CD4-positive, alpha-beta T cell treated with Interleukin-17A for 4 hours (primary cell): ENCODE measurements at places on chromosomes 5 and 9.

- no peak for DNase-seq
Measured at GRCh38 chr5:96384353-96384752, 48.7 kb downstream of the PCSK1 start.

DNA sequence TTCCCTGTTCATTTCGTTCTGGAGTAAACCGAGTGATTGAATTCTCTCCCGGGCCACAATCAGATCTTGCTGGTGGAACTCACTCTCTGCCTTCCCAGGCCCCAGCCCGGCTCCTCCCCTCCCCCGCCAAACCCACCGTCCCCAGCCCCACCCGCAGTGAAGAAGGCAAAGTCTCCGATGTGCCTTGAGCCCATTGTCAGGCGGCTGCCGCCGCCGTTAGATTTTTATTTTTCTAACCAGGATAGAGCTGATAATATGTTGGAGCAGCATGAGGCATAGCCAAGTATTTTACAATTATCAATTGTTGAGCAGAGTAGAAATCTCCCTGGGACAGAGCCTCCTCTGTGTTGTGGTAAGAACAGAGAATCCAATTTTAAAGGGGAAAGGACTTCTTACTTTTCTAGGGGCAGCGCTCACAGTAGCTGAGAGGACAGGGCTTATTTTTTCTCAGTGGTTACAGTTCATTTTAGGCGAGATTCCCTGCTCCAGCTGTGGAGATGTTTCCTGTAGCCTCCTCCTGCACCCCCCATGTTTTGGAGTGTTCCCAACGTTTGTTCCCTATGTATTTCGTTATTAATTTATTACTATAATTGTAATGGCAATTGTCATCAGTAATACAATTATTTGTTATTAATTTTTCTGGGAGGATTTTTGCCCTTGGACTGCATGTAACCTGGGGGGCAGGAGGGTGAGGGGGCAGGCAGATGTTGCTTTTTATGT lies 1.3 kb downstream of the PSAT1 start:
- no peak for DNase-seq

GRCh38 chr9:130138171-130138653 lies 34.0 kb upstream of the NCS1 start:
- peak; percentile 30 for DNase-seq

DNA sequence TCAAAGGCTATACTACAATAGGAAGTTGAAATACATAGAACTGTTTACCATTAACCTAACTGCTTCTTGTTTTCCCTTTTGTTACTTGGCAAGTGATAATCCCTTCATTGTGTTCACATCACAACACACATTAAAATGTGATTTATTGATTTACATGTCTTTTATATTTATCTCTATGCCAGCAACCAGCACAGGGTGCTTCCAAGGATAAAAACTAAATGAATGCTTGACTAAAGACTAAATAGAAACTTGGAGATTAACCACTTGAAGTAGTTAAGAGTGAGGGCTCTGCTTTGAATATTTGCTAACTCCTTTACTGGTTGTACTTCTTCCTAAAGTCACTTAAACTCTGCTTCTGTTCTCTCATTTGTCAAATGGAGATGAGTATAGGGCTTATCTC lies 1730.6 kb downstream of the EFNA5 start:
- no peak for DNase-seq

DNA sequence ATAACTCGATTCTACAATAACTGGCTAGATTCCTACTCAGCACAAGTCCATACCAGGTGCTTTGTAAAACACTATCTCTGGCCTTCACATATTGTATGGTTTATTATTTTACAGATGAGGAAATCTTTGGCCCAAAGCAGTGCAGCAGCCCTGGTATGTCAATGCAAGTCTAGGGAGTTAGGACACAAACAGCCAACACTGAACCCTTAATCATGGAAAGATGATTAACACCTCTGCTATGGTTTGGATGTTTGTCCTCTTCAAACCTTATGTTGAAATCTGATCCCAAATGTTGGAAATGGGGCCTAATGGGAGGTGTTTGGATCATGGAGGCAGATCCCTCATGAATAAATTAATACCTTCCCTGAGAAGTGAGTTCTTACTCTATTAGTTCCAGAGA lies 76.6 kb downstream of the MAPKAP1 start:
- no peak for DNase-seq

DNA sequence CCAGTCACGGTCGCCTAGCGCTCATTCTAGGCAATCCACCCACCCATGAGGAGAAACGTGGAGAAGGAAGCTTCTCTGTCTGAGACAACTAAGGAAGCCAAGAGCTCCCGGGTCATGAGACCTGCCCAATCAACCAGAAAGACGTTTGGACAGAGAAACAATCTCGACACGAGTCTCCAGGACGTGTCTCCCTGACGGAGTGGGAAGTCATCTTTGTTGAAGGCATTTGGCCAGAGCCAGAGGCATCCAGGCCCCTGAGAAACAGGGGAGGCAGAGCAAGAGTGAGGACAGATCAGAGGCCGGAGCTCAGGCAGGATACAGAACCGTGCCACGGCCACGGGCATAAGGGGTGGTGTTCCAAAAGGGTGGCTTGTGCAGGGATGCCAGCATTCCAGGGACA lies 479.0 kb downstream of the SPATA31A7 start:
- no peak for DNase-seq

DNA sequence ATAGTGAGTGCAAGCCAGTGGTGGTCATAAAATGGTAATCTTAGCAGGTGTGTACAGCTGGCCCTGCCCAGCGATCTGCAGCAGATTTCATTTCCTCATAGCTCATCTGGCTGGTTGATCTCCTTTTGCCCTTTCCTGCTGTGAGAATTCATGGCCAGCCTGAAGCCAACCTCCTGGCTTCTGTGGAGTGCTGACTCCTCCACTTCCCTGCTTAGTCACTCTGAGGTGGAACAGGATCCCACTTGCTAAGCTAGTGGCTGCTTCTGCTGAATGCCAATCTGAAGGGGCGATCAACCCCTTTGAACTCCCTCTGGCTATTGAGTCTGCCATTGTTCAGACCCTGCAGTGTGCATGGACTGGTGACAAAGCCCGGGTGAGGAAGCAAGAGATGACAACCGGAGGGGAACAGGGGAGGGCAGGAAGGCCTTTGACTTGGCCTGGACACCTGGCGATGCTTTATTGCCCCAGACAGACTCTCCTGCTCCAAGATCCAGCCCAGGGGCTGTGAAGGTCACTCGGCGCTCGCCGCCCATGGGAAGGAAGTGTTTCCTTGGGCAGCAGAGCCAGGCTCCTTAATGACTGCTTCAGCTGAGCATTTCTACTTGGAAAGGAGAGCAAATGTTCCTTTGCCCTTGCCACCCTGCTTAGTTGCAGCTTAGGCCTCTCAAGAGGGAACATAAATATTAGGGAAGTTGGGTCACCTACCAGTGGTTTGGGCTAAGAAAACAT lies 341.1 kb downstream of the ZSWIM6 start:
- no peak for DNase-seq

DNA sequence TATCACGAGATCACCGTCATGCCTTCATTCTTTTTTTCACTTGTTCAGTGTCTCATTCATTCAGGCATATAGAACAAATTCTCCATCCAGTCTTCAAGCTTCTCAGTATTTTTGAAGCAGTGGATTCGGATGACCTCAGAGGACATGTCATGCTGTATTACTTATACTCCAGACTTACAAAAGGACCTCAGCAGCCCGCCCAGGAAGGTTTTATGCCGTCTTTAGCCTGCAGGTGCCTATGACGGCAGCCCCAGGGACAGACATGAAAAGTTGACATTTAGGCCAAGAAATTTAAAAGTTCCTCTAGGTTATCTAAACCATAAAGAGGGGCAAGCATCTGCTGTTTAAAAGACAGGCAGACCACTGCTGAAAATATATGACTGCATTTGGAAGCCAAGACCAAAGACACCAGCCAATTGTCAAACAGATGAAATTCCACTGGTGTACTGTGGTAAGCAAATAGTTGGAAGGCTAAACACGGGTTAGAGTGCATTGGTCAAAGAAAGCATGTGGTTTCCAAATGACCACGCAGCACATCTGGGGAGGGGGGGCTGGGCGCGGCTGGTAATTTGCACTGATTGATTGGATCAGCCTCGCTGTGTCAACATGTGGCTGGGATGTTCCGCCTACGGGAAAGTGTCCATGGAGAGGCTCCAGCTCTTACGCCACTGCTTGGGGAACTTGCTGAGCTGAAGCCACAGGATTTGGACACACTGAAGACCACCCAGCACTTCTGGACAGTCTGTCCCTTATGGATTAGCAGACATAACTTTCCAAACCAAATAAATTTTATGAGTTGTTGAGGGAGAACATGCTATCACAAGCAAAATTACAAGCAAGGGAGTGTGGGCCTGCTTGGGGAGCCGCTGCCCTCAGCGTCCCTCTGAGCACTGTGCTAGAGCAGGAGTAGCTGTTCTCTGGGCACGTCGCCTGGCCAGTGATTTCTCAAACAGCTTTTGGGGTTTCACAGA lies 173.6 kb downstream of the FANCC start:
- DNase-seq, result no peak

GRCh38 chr5:37886242-37886905 lies 46.5 kb upstream of the GDNF start:
- no peak for DNase-seq

DNA sequence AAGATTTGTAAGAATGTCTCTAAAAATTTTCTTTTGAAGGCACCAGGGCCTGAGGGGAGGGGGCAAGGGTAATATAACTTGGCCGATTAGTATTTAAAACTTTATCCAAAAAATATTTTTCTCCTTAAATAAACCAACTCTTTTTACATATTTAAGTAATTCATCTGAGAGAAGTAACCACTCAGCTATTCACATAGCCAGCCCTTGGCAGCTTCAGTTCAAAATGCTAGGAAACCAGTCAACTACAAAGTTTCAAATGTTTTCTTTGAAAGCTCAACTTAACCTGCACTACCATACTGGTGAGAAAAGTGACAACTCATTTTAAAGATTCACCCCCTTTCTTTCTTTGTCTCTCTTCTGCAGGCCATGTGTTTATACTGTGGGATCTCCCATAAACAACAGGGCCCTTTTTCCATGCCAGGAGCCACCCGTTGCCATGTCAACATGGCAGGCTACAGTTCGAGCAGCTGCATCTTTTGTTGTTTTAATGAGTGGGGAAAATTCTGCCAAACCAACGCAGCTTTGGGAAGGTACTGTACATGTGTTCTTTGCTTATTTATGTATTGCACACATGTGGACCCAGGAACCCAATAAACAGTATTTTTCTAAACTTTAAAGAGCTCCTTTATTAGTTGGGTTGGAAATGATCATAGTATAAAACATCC lies 46.3 kb downstream of the AOPEP start:
- no peak for DNase-seq

DNA sequence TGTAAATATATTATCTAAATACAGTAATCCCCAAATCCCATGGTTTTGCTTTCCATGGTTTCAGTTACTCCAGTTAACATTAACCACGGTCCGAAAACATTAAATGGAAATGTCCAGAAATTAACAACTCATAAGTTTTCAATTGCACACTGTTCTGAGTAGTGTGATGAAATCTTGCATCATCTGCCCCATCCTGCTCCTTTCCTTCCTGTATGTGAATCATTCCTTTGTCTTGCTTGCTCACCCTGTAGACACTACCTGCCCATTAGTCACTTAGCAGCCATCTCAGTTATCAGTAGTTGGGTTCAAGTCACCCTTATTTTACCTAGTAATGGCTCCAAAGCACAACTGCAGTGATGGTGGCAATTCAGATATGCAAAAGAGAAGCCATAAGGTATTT lies 1568.5 kb upstream of the WWC1 start:
- no peak for DNase-seq

GRCh38 chr5:137932800-137933199 lies 43.5 kb downstream of the PKD2L2 start:
- DNase-seq, result no peak

DNA sequence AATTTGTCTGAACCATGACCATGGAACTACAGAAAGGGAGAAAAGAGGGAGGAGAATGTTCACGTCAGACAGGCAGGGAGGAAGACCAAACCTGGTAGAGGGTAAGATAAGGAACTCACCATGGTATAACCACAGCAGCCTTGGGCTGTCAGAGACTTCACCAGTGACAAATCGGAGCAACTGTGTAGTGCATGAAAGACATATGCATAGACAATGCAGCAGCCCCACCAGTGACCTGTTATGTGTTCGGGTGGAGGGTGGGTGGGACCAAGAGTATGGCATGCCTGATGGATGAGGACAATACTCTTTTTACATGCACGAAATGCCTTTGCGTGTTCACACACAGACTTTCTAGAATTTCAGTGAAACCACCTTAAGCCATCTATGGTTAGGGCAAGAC lies 221.8 kb upstream of the RASEF start:
- no peak for DNase-seq

GRCh38 chr9:91033797-91034196 lies 232.2 kb downstream of the SYK start:
- peak; percentile 66 for DNase-seq

DNA sequence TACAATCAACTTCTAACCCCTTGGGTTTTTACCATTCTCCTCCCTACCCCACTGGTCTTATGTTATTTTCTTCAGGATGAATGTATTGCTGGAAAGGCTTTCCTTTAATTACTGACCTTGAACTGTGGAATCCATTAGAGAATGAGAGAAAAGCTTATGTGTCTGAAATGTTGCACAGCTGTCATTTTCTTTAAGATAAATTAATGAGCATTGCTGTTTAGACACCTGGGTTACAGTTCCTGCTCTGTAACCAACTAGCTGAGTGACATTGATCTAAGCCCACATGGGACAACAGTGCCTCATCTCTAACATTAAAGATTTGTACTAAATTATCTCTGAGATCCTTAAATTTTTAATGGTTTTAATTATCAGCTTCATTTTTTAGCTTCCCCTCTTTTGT lies 507.0 kb downstream of the TAF11L14 start:
- no peak for DNase-seq

DNA sequence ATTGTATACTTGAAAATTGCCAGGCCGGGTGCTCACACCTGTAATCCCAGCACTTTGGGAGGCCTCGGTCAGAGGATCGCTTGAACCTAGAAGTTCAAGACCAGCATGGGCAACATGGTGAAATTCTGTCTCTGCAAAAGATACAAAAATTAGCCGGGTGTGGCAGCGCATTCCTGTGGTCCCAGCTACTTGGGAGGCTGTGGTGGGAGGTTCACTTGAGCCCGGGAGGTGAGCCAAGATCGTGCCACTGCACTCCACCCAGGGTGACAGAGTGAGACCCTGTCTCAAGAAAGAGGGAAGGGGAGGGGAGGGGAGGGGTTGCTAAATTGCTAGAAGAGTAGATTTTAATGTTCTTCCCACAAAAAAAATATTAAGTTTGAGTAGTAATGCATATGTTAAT lies 53.2 kb downstream of the FNBP1 start:
- no peak for DNase-seq

- peak; percentile 5 for DNase-seq
Measured at GRCh38 chr5:119743927-119744326, 114.6 kb downstream of the FAM170A start.

DNA sequence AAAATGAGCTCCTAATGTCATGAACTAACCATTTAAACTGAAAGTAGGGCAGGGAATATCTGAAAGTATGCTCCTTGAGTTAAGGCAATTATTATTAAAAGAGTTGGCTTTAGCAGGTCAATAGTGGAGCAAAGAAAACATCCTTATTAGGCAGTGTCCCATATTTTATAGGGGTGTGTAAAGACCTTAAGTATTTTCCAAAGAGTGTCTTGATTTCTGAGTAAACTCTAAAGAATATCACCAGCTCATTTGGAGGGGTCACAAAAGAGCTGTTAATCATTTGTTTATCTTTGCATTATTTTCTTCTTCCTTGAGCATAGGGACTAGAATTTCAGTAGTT lies 109.3 kb downstream of the MUSK start:
- DNase-seq, result no peak
